ENCODE measurements at places on chromosomes 12 and 14.

GRCh38 chr14:30177781-30178180 lies 250.1 kb upstream of the PRKD1 start:
- DNase-seq, result no peak

DNA sequence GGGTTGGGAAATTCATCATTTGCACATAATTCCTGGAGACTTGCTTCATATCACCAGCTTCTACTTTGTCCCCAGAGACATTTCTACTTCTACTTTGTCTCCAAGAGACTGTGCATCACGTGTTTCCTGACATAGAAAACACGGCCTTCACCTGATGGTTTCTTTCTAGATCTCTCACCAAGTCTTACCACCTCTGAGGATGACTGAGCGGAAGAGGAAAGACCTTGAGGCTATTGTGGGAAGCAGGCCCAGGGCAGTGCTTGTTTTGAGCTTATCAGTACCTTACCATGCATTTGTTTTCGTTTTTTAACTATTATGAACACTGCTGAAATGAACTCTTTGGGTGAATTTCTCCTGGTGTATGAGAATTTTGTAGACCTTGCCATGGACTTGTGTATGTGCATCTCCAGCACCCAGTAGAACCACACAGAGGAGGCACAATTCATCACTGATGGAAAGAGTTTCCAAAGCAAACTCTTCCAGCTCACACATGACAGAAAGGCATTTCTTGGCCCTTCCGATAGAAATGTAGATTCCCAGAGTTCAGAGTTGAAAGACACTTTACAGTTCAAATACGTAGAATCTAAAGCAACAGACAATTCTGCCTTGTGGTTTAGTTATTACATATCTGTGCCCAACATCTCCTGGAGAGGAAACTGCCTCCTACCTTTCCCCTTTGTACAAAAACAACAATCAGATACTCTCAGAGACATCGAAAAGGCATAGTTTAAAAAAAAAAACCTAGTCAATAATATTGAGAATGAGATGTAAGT lies 434.7 kb downstream of the FUT8 start:
- DNase-seq, result no peak

GRCh38 chr12:29255042-29255441 lies 106.0 kb downstream of the FAR2 start:
- no peak for DNase-seq

- no peak for DNase-seq
These were observed 52.7 kb downstream of the CCDC85C start for GRCh38 chr14:99551034-99551922.

- peak; percentile 92 for DNase-seq
These were observed 13.8 kb downstream of the NFKBIA start for GRCh38 chr14:35390577-35391387.

DNA sequence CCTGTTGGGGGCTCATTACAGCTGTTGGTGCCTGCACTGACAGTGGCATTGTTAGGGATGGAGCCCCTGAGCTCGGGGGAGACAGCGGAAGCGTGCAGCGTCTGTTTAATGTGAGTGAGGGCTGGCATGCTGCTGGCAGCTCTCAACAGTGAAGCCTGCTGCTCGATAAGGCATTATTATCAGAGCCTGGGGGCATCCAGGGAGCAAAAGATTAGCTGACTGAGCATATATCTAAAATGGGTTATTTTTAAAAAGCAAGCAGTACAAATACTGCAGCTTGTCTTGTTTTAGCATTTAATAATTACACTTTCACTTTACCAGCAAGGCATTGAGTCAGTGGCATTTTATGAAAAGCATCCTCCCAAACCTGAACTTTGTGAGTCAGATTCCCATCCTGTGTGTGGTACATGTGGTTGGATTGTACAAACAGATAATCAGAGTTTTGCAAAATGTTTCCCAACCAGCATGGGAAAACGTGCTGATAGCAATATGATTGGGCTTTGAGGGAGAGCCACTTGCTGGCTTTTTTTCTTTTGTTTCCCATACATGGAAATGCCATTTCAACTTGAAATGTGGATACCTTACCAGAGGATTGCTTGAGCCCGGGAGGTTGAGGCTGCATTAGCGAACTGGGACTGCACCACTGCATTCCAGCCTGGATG lies 150.8 kb downstream of the PRKCH start:
- DNase-seq, result peak; percentile 69

DNA sequence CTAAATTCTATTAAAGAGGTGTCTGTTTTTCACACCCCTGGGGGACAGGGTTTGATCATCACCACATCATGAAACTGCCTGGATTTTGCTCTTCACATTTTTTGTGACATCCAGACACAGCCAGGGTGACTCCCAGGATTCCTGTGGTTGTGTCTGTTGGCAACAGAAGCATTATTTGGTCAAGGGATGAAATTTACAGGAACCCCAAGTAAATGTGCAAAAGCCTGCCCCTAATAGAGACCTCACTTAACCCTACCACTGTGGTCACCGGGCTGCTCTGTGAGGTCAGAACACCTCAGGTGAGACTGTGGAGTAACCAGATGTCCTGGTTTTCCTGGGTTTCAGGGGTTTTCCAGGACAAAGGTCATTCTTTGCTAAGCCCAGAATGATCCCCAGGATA lies 103.8 kb downstream of the DAD1 start:
- no peak for DNase-seq

DNA sequence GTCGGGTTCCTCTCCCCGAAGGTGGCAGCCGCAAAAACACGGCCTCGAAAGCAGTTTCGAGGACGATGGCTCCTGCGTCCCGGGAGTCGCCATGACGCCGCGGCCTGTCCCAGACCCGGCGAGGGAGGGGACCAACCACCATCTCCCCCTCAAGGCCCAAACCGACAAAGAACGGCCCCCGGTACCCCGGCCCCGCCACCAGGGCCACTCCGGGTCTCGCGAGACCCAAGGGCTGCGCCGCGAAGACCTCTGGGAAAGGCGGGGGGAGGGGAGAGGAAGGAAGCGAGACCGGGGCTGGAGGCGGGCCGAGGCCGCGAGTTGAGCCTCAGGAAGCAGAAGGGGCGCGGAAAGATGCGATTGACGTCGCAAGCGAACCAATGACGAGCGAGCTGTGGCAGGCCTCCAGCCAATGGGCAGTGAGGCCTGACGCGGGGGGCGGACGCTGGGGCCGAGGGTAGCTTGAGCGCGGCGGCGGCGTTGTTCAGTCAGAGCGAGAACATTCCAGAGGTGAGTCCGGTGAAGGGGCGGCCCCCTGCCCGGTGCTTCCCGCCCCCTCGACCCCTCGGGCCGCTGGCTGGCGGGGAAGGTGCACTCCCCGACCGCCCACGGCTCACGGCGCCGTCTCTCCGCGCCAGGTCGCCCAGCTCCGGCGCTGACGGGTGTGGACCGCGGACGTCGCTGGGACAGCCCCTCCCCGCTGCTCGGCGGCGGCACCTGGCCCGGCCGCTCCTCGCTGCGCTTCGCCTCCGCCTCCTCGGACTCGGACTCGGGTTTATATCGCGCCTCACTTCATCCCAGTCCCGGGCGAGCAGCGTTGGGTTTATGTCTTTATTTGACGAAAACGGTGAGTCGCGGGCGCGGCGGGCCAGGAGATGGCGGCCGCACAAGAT lies at the start of gene EIF5:
Gene EIF5, plus strand, starts transcription at position 484 of the 890 bp plus-strand sequence. CDS start 1,624 bp downstream, outside the sequence.
- DNase-seq, result peak; percentile 100

- no peak for DNase-seq
These were observed 513.4 kb upstream of the FLRT2 start for GRCh38 chr14:85016496-85016895.
